ENCODE measurements at places on chromosomes 1 and 21.

DNA sequence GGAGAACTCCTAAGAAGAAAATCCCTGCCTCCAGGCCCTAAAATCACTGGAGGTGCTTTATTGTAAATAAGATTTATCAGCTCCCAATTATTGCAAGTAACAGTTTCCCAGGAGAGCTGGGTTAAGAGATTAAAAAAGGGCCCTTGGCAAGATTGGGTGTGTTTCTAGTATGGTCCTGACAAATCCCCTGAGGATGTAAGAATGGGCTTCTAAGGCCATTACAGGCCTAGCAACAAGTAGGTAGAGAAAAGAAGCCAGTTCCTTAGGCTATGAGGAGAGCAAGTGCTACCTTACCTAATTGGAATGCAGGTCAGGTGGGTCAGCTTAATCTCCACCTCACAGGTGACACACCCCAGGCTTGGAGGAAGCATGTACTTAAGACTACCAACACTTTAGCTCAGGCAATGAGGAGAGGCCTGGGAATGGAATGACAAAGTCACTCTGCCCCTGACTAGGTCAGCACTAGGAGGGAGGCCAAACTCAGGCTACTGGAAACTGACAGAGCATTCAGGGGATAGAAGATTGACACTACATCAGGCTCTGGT, 6.8 kb upstream of the OTUD7B start:
- DNase-seq: no peak

- no peak for DNase-seq
Observed at GRCh38 chr21:46254208-46254975, 25.8 kb upstream of the LSS start.

GRCh38 chr1:33039840-33040239, 3.2 kb upstream of the AK2 start:
- DNase-seq: no peak

DNA sequence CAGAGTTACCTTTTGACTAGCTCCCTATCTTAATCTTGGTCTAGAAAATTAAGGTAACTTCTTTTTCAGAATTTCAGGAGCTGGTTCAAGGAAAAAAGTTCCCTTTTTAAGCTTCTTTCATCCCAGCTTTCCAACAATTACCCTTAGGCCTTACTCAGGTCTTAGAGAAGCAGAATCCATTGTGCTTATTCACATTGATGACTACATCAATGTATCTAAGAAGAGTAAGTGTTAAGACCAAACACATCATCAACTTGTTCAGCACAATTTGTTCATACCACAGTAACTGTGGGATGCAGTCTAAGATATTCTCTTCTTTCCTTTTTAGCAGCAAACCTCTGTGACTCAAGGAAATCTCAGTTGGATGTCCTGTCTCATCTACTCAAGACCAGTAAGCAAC, 4.1 kb downstream of the MRPL9 start:
- DNase-seq: no peak

GRCh38 chr1:26556111-26556510, 26.6 kb downstream of the RPS6KA1 start:
- DNase-seq: no peak

DNA sequence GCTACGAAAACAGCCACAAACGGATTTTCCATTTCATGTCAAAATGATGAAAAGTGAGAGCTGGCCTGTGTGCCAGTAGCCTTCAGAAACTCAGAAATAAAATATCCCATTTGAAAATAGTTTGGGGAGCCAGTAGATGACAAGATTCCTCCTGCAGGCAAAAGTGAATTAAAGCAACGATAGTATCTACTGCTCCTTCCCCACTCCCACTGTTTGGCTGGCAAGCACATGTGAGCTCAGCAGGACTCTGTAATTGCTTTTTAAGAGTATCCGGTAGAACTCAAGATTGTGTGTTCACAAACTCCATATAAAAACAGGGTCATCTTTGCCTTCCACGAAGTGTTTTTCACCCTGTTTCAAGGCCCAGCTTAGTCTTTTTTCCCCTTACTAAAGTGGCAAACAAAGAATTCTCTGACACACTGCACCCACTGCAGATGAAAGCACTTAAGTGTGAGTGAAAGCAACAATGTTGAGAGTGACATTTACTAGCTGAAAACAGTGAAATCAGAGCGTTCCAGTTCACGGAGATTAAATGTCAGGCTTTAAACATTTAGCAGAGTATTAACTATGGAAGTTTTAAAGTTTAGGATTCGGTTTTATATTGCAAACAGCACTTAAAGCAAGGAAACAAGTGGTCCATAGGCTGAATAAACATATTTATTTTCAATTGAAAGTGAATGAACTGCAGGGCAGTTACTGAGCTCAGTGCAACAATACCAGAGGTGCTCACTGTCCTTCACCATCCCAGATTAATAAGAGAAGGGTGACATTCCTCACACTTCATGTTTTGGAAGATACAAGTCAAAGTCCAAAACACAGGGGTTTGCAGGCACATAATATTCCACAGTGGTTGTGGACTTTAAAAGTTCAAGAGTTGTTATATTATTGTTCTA, 70.0 kb downstream of the ALG14 start:
- no peak for DNase-seq

DNA sequence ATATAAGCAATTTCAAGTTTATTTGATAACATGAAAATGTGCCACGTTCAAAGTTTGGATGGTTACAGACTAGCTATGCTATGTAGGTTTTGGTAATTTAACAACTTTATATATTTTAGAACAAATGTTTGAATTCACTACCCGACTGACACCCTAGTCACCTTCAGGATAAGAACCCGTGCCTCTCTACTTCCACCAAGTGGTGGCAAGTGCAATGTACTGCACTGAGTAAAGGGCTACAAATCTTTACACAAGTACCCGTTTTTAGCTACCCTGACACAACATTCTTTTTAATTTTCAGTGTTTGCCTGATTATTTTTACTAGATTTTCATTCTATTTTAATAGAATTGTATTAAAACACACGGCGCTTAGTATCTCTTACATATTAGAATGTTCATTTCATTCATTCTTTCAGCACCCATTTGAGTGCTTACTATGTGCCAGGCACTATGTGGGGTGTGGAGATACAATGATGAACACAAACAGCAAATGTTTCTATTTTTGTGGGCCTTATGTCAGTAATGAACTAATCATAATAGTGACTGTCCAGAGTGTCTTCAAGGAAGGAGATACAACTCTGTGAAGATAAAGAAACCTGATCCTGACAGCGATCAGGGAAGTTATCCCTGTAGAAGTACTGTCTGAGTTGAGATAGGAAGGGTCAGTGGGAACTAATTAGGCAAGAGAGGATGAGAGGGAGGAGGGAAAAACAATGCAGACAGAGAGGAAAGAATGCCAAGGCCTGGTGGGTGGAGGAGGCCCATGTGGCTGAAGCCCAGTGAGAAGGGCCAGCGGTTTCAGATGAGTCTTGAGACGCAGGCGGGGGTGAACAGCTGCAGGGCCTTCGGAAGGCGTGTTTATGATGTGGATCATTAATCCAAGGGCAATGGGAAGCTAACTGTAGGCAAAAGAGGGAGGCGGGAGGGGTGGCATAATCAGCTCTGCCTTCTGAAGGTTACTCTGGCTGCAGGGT, 3.8 kb downstream of the LCA5L start:
- peak; percentile 11 for DNase-seq

DNA sequence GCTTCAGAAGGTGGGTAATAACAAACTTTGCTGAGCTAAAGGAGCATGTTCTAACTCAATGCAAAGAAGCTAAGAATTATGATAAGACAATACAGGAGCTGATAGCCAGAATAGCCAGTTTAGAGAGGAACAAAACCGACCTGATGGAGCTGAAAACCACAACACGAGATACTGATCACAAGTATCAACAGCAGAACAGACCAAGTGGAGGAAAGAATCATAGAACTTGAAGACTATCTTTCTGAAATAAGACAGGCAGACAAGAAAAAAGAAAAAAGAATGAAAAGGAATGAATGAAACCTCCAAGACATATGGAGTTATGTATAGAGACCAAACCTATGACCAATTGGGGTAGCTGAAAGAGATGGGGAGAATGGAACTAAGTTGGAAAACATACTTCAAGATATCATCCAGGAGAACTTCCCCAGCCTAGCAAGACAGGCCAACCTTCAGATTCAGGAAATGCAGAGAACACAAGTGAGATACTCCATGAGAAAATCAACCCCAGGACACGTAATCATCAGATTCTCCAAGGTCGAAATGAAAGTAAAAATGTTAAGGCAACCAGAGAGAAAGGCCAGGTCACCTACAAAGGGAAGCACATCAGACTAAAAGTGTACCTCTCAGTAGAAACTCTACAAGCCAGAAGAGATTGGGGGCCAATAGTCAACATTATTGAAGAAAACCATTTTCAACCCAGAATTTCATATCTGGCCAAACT, 20.5 kb downstream of the CD84 start:
- no peak for DNase-seq

DNA sequence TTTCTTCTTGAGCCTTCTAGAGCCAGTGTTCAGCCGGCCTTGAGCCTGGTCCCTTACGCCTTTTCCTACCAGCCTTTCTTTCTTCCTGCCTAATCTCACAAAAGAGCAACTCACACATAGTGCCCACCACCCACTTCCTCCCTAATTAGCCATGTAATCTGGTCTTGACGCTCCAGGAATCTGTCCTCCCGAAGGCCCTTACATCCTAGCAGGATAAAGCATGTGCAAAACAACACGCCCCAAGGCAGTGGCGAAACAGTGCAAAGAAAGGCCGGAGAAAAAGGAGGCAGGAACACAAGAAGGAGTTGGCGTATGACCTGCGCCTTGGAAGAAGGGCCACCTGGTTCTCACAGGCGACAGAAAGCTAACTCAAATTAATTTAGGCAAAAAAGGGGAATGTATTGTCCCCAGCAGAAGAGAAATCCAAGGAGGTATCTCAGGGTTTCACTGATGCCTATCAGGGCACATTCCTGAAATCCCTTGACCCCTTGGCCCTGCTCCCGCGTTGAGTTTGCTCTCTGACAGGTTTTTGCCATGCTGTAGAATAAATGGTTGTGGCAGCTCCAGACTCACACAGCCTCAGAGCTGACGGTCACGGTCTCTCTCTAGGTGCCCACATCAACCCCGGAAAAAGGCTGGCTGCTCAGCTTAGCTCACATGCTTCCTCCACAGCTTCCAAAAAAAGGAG, 79.0 kb downstream of the ZNF281 start:
- no peak for DNase-seq

DNA sequence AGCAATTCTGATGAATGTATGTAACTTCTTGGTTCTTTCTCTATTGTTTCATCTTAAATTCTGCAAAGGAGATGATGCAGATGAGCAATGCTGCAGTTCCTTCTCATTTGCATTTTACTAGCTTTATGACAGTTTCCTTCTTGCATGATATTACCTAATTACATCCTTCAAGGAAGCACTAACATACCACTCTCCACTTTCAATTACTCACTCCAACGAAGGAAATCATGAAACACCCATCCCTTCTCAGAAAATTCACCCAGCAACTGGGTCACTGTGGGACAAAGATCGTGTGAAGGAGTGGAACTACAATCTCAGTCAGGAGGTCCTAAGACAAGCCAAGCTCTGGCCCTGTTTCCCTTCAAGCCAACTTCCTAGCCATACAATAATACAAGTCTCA, 142.3 kb downstream of the CHD1L start:
- DNase-seq: no peak

DNA sequence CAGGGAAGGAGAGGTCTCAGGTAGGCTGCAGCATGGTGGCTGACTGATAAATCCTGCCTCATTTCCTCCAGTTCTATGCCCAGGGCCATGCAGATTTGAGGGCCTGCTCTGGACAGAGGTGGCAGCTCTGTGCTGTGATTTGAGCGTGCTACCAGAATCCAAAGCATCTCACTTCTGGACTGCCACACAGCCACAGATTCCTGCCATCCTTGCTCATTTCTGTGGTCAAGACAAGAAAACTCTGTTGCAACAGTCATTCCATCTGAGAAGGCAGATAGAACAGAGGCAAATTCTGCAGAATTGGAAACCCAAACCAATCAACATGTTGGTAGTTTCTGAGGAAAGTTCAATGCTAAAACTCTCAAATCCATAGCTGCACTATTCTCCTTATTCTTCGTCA, 102.8 kb upstream of the GALNT2 start:
- no peak for DNase-seq

DNA sequence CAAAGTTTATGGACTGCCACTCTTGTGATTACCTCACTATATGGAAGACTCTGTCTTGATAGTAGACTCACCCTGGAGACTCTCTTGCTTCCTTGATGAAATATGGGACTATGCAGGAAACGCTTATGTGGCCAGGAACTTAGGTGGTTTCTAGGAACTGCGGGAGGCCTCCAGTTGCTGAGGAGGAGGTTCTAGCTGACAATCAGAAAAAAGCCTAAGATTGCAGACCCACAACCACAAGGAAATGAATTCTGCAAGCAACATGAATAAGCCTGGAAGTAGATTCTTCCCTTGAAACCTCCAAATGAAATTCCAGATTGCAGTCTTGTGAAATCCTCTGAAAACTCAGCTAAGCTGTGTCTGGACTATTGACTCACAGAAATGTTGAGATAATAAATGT, 88.9 kb upstream of the COL11A1 start:
- no peak for DNase-seq

DNA sequence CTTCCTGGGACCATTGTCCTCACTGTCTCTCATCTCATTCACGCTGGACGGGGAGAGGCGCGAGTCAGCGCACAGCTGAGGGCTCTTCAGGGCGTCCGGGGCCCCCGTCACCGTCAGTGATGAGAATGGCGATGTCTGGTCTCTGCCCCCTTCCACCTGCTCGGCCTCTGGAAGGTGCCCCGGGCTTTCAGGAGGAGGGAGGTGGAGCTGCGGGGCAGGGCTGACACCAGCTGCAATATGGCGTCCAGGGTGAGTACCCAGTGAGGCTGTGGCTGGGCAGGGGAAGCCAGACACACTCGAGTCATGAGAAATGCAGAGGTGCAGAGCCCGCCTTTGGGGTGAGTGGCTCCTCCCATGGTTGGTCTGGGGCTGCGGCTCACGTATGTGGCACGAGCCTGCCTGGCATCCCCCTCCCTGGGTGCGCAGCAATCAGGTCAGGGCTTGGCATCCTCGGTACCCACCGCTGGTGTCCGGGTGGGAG, 15.1 kb downstream of the MORN1 start:
- DNase-seq: no peak

DNA sequence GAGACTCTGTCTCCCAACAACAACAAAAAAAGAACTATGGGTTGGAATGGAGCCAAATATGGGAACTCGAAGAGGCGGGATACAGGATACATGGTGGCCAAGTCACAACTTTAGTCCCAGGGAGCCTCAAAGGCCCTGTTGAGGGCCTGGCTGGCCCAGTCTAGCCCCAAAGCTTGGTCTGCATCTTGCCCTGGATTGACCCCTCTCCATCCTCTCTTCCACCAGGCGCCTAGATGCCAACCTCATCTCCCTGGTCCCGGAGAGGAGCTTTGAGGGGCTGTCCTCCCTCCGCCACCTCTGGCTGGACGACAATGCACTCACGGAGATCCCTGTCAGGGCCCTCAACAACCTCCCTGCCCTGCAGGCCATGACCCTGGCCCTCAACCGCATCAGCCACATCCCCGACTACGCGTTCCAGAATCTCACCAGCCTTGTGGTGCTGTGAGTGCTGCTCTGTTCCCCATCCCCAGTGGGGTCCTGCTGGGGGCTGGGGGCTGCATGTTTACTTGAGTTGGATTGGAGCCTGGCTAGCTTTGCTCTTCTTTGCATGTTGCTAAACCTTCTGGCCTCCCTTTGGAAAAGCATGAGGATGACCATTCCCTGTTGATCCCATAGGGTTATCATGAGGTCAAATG, 65.5 kb downstream of the UBE2T start:
- DNase-seq: no peak

- no peak for DNase-seq
Observed at GRCh38 chr1:92310185-92310597, 11.3 kb downstream of the RPAP2 start.

- no peak for DNase-seq
Observed at GRCh38 chr1:1425426-1425752, 4.3 kb upstream of the ANKRD65 start.

GRCh38 chr1:180262628-180263488, 32.8 kb downstream of the LHX4 start:
- DNase-seq: no peak

Measured in stimulated activated CD4-positive, alpha-beta T cell treated with anti-CD3 and anti-CD28 coated beads, Interleukin-4, amount 100 ng/mL, for 1 hour (primary cell).